ENCODE measurements at places on chromosomes 1 and 21. TPM values are rescaled to one million over a fixed set of nuclear protein-coding genes. Genes with fewer than 3 reads are reported as not detected.

GRCh38 chr1:160354388-160354985 lies 11.3 kb downstream of the NCSTN start:
- H3K4me1 ChIP-seq, result no peaks in the 10 kb centered on the region
- H3K27me3 ChIP-seq, result no peaks in the 10 kb centered on the region
- no peak overlapping the region for H3K27ac ChIP-seq
- H3K36me3 ChIP-seq, result peaks cover 87% of the 10 kb centered on the region
- peak; percentile 36 for DNase-seq

DNA sequence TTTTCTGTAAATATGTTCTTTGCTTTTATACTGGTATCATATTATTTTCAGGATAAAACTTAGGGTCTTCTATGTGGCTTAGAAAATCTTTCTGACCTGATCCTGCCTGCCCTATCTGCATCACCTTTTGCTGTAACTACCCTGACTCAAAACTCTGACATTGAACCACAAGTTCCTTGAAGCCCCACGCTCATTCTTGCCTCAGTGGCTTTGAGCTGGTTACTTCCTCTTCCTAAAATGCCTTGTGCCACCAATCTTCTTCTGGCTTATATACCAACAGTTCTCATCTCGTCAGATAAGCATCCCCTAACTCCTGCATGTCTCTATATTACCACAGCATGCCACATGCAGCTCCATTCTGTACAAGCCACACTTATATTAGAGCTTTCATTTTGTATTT lies 84.5 kb upstream of the LRRC7 start:
- H3K4me1 ChIP-seq, result no peaks in the 10 kb centered on the region
- DNase-seq, result no peak
- H3K36me3 ChIP-seq, result no peaks in the 10 kb centered on the region
- no peak overlapping the region for H3K4me3 ChIP-seq

DNA sequence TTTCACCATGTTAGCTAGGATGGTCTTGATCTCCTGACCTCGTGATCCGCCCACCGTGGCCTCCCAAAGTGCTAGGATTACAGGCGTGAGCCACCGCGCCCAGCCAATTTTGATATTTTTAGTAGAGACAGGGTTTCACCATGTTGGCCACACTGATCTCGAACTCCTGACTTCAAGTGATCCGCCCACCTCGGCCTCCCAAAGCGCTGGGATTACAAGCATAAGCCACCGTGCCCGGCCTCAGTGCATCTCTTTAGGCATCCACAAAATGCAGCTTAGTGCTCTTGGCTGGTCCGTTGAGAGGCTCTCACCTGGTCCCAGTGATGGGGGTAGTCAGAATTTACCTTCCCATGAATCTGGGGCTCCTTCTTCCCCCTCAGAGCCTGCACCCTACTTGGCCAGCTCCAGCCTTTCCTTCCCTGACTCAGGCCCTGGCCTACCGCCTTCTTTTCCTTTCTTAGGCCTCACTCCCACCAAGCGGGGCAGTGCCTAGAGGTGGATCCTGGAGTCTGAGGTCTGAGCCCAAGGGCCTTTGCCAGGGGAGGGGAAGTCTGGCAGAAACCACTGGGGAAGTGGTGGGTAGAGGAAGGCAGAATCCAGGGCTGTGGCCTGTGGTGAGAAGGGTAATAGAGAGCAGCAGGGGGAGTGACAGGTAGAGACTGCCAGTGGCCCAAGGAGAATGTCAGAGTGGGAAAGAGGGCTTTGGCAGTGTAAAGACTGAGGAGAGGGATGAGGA lies 3.7 kb downstream of the LENEP start:
- DNase-seq, result no peak
- H3K36me3 ChIP-seq, result peaks cover 6% of the 10 kb centered on the region
- peaks cover 11% of the 10 kb centered on the region for H3K4me1 ChIP-seq
- no peaks in the 10 kb centered on the region for H3K27me3 ChIP-seq
- no peak overlapping the region for H3K27ac ChIP-seq

GRCh38 chr1:22437573-22437972 lies 14.1 kb upstream of the ZBTB40 start:
- no peak for DNase-seq
- H3K27me3 ChIP-seq, result no peaks in the 10 kb centered on the region
- no peaks in the 10 kb centered on the region for H3K36me3 ChIP-seq
- no peak overlapping the region for H3K4me3 ChIP-seq
- H3K27ac ChIP-seq, result no peak overlapping the region

The ZBTB21 gene
- total RNA-seq, result 40.1 TPM

GRCh38 chr1:109850194-109850593 lies 60.5 kb upstream of the CSF1 start:
- H3K27ac ChIP-seq, result no peak overlapping the region
- H3K4me1 ChIP-seq, result no peaks in the 10 kb centered on the region
- no peak overlapping the region for H3K4me3 ChIP-seq
- no peaks in the 10 kb centered on the region for H3K36me3 ChIP-seq

DNA sequence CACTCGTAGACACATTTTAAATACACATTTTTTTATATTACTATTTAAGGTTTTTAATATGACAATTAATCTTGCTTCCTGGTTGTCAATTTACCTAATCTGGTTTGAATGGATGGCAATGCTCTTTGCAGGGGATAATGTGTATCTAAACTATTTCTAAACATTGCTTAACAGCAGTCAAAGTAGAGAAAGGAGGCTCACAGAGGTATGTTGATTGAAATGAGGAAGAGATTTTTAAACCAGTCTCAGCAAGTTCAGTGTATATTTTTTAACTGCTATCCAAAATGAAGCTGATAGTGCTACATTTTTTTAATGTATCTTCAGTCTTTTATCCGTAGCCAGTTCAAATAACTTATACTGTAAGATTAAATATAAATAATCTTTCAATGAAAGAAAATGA lies 17.4 kb downstream of the FMO1 start:
- DNase-seq, result no peak
- no peak overlapping the region for H3K4me3 ChIP-seq

- H3K36me3 ChIP-seq, result peaks cover 4% of the 10 kb centered on the region
- no peak overlapping the region for H3K27ac ChIP-seq
- H3K27me3 ChIP-seq, result no peaks in the 10 kb centered on the region
- DNase-seq, result no peak
- no peak overlapping the region for H3K4me3 ChIP-seq
- H3K4me1 ChIP-seq, result no peaks in the 10 kb centered on the region
Observed at GRCh38 chr1:243734308-243734695, 115.7 kb downstream of the AKT3 start.

GRCh38 chr1:47637111-47637685 lies 199.4 kb downstream of the FOXD2 start:
- DNase-seq, result no peak
- H3K4me3 ChIP-seq, result no peak overlapping the region
- H3K4me1 ChIP-seq, result no peaks in the 10 kb centered on the region
- H3K27ac ChIP-seq, result no peak overlapping the region
- H3K27me3 ChIP-seq, result no peaks in the 10 kb centered on the region

- no peak overlapping the region for H3K27ac ChIP-seq
- DNase-seq, result no peak
- H3K4me3 ChIP-seq, result no peak overlapping the region
- peaks cover 3% of the 10 kb centered on the region for H3K27me3 ChIP-seq
Observed at GRCh38 chr1:100607628-100608240, 69.8 kb downstream of the GPR88 start.

- H3K4me1 ChIP-seq, result no peaks in the 10 kb centered on the region
- H3K27ac ChIP-seq, result no peak overlapping the region
- DNase-seq, result no peak
- H3K4me3 ChIP-seq, result no peak overlapping the region
- H3K36me3 ChIP-seq, result no peaks in the 10 kb centered on the region
- H3K27me3 ChIP-seq, result no peaks in the 10 kb centered on the region
Observed at GRCh38 chr1:41780916-41781315, 137.8 kb downstream of the HIVEP3 start.

DNA sequence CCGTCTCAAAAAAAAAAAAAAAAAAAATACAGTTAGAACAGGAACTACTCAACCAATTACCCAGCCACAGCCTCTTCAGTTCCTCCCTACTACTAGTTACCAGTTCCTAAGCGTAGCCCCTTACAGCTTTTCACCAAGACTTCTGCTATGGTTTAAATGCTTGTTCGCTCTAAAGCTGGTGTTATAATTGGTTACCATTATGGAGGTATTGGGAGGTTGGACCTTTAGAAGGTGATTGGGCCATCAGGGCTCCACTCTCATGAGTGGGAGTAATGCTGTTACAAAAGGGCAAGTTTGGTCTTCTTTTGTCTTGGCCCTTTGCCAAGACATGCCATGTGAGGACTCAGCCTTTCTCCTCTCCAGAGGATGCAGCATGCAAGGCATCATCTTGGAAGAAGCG lies 3.0 kb upstream of the SMPDL3B start:
- DNase-seq, result no peak
- peaks cover 12% of the 10 kb centered on the region for H3K27me3 ChIP-seq
- peaks cover 12% of the 10 kb centered on the region for H3K4me1 ChIP-seq
- H3K4me3 ChIP-seq, result no peak overlapping the region

DNA sequence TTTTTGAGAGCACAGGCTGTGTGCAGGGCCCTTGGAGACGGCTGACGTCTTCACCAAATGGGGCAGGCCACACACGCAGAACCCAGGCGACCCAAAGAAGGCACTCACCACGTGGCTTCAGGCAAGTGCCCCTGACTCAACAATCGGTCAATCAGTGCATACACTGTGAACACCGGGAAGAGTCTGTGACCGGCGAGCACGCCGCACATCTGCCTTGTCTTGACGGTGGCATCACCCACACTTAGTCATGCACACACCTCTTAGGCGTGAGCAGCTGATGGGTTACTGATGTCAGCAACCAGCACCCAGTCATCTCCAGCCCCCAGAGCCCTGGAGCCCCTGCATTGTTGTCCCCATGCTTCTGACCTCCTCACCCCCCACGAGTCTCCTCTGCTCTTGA lies 4.9 kb upstream of the LRRC3 start:
- DNase-seq, result no peak
- no peak overlapping the region for H3K27ac ChIP-seq
- no peaks in the 10 kb centered on the region for H3K27me3 ChIP-seq
- no peaks in the 10 kb centered on the region for H3K36me3 ChIP-seq

GRCh38 chr1:47469910-47470309 lies 32.1 kb downstream of the FOXD2 start:
- DNase-seq, result no peak
- H3K4me3 ChIP-seq, result no peak overlapping the region
- no peaks in the 10 kb centered on the region for H3K36me3 ChIP-seq
- H3K27ac ChIP-seq, result no peak overlapping the region

DNA sequence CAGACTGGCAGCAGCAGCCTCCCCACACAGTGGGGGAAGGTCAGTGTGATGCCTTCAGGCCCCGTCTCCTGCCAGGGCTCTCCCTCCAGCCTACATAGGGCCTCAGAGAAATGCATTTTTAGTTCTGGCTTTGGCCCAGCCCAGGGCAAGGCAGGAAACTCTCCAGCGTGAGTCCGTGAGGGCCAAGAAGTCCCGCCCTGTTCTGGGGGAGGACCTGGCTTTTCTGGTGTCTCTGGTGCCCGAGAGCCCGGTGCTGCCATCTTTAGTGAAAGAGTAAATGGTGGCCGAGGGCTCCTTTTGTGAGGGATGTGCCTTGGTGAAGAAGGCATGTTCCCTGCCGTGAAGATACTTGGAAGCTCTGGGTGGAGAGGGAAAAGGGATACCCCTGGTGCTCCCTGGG lies 14.8 kb upstream of the DIP2A start:
- no peak for DNase-seq
- no peaks in the 10 kb centered on the region for H3K36me3 ChIP-seq
- no peak overlapping the region for H3K27ac ChIP-seq
- no peaks in the 10 kb centered on the region for H3K4me1 ChIP-seq
- no peak overlapping the region for H3K4me3 ChIP-seq

DNA sequence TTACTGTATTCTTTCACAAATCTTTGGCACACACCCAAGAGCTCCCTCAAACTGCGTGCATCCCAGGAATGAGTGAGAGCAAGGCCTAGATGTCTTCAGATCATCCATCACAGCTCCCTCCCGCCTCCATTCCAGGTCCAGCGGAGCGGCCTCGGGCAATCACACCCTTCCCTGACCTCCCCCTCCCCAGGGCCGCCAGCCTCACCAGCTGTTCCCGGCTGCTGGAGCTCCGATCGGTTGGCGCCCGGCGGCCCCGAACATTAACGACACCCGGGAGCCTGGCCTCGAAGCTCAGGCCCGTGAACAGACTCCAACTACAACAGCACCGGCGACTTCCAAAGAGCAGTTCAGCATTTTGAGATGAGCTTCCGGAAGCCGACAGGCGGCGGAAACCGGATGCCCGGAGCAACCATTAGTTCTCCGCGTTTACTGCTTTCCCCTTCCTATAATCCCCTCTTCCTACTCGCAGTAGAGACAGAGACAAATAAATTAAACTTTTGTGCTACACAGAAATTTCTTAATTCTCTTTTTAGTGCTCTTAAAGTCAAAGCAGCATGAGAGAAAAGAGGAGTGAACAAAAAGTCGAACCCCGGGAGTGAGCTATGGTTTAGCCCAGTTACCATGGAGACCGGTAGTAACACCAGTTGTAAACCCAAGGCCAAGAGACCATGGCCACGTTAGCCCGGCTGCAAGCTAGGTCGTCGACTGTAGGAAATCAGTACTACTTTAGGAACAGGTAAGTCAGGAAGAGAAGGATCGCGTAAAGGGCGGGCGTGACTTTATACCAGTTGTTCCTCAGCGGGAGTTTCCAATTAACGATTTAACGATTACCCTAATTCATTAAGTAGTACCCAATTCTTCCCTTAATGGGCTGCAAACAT lies at the start of the genes GPATCH2 and SPATA17:
Gene GPATCH2, minus strand, starts transcription at position 380 of the 881 bp plus-strand sequence. Its CDS starts 119 bp downstream, at position 261.
Gene SPATA17, plus strand, starts transcription at position 634 of the 881 bp plus-strand sequence. Its CDS starts 35 bp downstream, at position 669.
- H3K4me1 ChIP-seq, result peaks cover 17% of the 10 kb centered on the region
- peak; percentile 95 for DNase-seq
- H3K27ac ChIP-seq, result peak within 1 kb of the TSS; percentile 97

GRCh38 chr1:221442056-221442455 lies 299.8 kb downstream of the DUSP10 start:
- H3K4me1 ChIP-seq, result peaks cover 13% of the 10 kb centered on the region
- no peak overlapping the region for H3K27ac ChIP-seq
- DNase-seq, result no peak
- H3K36me3 ChIP-seq, result no peaks in the 10 kb centered on the region

- no peak overlapping the region for H3K4me3 ChIP-seq
- H3K36me3 ChIP-seq, result no peaks in the 10 kb centered on the region
- no peak overlapping the region for H3K27ac ChIP-seq
- no peak for DNase-seq
- H3K27me3 ChIP-seq, result peaks cover 3% of the 10 kb centered on the region
Observed at GRCh38 chr1:68213843-68214242, 18.5 kb downstream of the WLS start.

All from B cell (primary cell).